SJSA1 (cell line): ENCODE measurements at places on chromosomes 2 and 18.
A peak's percentile ranks its signal among the peaks of the same experiment; 100 is the strongest.

- no peak for DNase-seq
Observed at GRCh38 chr18:22846088-22846683, 86.9 kb upstream of the RBBP8 start.

GRCh38 chr2:37581433-37581832 lies 90.0 kb downstream of the CDC42EP3 start:
- no peak for DNase-seq

DNA sequence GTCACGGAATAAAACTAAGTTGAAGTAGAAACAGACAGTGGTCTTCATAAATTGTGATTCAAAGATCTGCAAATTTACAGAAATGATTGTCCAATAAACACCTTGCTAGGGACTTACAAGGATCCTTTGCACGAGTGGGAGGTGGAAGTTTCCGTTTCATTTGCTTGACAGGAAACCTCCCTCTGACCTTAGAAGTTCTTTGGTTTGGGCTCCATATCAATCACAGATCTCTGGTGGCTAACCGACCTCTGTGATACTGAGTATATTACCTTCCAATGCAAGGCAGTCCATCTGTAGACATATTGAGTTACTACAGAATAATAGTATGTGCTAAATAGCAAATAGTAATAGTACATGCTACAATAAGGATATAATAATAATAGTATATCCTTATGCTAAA lies 33.7 kb upstream of the RNF152 start:
- no peak for DNase-seq

GRCh38 chr2:129396980-129397599 lies 582.4 kb upstream of the RAB6C start:
- DNase-seq = no peak

DNA sequence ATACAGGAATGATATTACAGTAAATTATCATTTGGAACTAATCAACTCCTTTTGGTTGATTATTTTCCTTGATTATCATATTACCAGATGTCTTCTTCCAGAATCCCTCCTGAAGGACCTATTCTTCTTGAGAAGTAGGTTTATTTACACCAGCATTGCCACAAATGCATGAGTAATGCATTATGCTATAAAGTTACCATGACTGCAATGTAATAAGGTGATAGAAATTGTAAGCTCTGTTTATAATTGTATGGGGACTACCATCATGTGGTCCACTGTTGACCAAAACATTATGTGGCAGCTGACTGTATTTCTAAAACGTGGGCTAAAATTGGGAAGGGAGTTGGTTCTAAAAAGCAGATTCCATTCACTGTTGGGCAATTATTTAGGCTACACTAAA lies 602.2 kb downstream of the NYAP2 start:
- DNase-seq = peak; percentile 66

DNA sequence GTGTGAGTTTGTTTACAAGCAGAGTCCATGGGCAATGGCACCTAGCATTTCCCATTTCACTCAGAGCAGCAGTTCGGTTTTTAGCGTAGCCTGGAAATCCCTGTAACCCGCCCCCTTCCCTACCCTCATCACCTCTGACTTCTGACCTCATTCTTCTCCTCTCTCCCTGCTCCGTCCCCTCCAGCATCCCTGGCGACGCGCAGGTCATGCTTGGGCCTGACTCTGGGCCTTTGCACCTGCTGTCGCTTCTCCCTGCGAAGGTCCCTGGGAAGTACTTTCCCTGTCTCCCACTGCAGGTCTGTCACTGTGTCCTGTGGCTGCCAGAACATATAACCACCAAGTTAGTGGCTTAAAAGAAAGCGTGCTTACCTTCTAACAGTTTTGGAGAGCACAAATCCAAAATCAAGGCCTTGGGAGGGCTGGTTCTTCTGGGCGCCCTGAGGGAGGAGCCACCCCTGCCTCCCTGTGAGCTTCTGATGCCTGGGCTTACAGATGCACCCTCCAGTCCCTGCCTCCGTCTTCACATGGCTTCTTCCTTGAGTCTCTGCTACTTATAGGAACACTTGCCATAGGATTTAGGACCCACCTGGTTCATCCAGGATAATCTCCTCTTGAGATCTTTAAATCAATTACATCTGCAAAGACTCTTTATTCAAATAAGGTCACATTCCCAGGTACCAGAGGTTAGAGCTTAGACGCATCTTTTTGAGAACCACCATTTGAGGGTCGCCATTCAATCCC lies 8.1 kb upstream of the RAB17 start:
- no peak for DNase-seq

DNA sequence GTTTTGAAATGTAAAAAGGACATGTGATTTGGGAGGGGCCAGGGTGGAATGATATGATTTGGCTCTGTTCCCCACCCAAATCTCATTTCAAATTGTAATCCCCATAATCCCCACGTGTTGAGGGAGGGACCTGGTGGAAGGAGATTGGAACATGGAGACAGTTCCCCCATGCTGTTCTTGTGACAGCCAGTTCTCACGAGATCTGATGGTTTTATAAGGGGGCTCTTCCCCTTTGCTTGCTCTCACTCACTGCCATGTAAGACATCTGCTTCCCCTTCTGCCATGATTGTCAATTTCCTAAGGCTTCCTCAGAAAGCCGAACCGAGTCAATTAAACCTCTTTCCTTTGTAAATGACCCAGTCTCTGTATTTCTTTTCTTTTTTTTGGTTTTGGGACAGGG lies 39.2 kb downstream of the FECH start:
- DNase-seq = no peak

- DNase-seq = no peak
Observed at GRCh38 chr2:150610670-150611279, 123.3 kb upstream of the RND3 start.

DNA sequence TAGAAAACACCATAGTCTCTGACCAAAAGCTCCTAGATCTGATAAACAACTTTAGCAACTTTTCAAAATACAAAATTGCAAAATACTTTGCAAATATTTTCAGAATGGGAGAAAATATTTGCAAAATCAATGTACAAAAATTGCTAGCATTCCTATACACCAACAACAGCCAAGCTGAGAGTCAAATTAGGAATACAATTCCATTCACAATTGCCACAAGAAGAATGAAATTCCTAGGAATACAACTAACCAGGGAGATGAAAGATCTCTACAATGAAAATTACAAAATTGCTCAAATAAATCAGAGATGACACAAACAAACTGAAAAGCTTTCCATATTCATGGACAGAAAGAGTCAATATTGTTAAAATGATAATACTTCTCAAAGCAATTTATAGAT lies 327.0 kb upstream of the ZC3H15 start:
- DNase-seq = no peak
